ENCODE measurements at places on chromosomes 7 and 10.

DNA sequence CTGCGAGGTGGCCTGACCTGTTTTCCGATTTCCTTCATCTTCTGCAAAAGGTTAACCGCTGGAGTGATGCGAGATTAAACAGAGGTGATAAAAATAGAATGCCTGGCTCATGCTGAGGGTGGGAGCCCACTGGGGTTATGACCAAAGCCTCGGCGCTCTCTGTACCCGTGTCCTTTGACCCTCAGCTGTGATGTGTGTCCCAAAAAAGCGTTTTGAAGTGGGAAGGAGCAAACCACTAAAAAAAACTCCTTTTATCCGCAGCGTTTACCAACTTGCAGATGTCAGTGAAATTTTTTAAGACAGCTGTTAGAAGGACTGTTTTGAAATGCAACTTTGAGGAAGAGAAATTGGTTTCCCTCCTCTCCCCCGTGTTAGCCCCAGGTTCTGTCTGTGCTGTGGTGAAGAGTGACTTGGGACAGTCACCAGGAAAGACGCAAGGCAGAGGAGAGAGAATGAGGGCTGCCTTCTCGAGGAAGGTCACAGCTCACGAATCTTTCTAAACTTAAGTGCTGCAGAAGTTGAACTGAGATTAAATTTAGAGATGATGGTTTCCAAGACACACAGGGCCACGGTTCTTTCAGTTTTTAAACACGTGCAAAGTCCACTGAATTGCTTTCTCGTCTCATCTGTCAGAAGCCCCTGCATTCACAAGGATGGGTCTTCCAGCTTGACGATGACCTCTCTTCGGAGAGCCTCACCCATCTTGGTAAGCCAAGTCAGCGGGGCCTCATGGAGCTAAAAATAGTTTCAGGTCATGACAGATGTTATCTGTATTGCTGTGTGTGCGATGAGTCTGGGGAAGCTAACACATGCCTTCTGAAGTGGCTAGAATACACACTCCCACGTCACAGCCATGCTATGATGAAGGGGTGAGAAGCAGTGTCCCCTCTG, 27.6 kb downstream of the AMZ1 start:
- peak; percentile 54 for DNase-seq

GRCh38 chr7:22802426-22802825, 20.2 kb downstream of the TOMM7 start:
- no peak for DNase-seq

DNA sequence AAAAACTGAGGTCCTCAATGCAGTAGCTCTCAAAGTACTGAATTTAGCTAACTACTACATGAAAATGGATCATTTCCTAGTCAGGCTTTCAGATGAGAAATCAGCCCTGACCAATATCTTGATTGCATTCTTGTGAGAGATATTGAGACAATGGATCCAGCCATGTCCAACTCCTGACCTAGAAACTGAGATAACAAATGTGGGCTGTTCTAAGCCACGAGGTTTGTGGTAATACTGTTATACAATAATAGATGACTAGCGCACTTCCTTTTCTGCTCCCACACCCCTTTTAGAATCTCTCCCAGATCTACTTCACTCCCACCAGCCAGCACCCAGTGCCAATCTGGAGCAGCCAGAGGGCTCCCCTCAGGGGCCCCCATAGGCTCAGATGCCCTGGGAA, 209.3 kb upstream of the KMT2E start:
- no peak for DNase-seq

DNA sequence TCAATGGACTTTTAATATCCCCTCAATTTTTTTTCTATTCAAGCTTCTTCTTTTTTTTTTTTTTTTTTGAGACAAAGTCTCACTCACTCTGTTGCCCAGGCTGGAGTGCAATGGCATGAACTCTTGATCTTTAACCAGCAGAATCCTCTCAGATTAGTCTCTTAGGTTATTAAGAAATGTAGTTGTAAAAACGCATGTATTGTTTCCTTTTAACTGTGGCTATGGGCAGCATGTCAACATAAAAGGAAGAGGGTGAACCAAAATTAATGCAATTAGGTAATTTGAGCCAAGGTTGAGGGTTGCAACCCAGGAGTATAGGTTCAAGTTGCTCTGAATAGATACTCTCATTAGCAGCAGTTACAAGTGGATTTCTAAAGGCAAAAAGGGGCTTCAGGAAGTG, 4.3 kb upstream of the GSTO1 start:
- DNase-seq: no peak

GRCh38 chr10:1526436-1527055, 210.8 kb downstream of the ADARB2 start:
- no peak for DNase-seq

DNA sequence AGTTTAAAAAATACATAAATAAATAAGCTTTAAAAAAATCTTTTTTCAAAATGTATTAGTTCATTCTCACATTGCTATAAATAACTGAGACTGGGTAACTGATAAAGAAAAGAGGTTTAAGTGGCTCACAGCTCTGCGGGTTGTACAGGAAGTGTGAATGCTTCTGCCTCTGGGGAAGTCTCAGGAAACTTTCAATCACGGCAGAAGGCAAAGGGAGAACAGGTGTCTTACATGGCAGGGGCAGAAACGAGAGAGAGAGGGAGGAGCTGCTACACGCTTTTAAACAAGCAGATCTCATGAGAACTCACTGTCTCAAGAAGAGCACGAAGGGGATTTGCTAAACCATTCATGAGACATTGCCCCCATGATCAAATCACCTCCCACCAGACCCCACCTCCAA, 114.6 kb downstream of the DNAJC1 start:
- peak; percentile 40 for DNase-seq

GRCh38 chr10:111093741-111094380, 17.0 kb downstream of the ADRA2A start:
- no peak for DNase-seq

- no peak for DNase-seq
These were observed 110.7 kb downstream of the AKR1D1 start for GRCh38 chr7:138186951-138187351.

DNA sequence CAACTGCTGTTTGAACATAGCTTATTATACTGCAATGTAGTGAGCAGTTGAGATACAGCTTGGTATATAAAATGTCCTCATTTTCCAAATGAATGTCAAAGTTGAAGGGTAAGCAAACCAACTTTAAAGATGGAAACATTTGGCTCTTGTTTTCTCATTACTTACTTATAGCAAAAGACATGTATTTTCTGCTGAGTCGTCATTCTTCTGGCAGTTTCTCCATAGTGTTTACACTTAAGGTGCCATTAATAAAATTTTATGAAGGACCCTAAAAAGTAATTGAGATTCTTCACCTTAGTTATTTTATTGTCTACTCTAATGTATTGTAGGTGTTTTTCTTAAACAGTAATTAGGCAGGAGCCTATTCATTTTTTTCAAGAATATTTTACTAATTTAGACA, 68.6 kb downstream of the INSYN2A start:
- no peak for DNase-seq

DNA sequence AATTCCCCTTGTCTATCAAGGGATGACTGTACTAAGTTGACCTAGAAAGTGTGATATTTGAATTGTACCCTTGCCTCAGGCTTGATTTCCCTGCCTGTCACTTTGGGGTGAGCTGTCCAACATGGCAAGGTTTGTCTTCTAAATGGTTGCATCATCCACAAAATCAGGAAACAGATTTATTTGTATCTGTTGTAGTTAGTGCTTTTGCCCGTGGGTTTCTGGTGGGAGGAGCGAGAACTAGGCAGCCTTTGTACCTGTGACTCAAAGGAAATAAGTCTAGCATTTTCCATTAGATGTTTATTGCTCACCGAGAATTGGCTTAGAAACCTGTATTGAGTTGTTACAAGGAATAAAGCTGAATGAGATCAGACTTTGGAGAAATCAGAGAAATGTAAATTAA, 650.8 kb downstream of the LRMDA start:
- no peak for DNase-seq

DNA sequence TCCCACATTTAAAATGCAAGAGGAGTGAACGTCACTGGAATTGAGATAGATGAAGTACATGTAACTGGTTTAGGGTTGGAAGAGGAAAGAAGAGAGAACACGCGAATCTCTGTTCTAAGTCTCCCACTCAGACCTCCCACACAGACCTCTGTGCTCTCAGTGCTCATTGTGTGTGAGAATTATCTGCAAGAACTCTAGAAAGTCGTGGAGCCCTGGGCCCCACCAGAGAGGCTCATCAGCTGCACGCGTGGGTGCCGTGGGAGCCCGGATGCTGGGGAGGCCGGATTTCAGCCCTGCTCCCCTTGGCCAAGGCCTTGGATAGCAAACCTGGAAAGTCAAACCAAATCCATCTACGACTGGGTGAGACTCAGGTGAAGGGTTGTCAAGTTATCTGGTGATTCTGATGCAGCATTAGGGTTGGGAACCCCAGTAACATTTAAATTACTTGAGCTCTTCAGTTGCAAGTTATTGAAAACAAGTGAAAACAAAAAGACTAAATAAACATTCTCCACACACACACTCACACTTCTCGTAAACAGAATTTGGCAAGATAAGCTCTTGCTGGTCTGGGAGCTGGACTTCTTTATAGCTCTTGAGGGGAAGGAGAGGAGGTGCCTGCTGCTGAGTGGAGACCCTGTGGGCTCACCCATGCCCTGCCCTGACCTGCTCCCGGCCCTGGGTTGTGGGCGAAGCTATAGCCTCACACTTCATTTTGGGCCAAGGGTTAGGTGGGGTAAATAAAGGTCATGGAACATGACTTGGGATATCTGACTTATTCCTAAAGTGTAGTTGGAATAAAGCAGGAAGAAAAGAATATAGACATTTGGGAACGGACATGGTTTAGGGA, 250.3 kb downstream of the ADARB2 start:
- DNase-seq: no peak

DNA sequence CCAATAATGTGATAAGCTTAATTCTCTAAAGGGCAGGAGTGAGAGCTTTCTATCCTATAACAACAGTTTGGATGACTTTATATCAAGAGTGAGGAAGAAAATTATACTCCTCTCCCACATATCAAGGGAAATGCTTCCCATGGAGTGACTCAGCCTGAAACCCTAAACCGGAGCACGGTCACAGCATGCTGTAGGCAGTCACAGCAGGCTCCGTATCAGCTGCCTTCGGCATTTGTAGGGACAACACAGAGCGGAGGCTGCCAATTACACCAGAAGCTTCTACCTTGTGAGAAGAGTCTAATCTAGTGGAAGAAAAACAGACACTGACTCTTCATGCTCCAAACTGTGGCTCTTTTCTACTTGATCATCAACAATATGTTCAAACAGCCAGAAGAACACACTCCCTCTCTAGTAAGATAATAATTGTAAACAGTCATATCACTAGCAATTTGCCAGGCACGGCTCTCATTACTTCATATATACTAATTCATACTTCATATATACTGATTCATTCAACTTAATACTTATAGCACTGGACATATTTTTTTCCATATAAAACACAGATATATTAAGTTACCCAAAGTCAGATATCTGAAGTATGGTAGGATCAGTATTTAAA, 65.9 kb downstream of the DGKB start:
- DNase-seq: no peak

GRCh38 chr10:26464632-26465280, 26.6 kb downstream of the APBB1IP start:
- DNase-seq: no peak

GRCh38 chr10:1938317-1938716, 201.0 kb upstream of the ADARB2 start:
- peak; percentile 68 for DNase-seq

- DNase-seq: no peak
These were observed 198.1 kb upstream of the RNF32 start for GRCh38 chr7:156442516-156442915.

DNA sequence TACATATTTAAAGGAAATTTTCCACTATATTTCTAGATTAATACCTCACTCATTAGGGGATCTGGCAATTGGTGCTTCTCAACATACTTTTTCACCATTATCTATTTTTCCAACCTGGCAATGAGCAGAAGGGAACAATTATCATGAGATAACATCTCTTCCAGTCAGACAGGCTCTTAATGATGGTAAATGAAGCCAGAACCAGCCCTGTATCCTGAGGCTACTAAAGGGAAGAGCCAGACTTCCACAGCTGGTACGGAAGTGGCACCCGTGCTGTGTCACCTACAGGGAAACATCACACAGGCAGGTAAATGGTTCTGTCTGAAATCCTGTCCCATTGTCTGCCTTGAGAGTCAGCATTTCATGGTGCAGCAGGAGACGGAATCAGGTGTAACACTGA, 75.9 kb downstream of the ELMO1 start:
- no peak for DNase-seq

DNA sequence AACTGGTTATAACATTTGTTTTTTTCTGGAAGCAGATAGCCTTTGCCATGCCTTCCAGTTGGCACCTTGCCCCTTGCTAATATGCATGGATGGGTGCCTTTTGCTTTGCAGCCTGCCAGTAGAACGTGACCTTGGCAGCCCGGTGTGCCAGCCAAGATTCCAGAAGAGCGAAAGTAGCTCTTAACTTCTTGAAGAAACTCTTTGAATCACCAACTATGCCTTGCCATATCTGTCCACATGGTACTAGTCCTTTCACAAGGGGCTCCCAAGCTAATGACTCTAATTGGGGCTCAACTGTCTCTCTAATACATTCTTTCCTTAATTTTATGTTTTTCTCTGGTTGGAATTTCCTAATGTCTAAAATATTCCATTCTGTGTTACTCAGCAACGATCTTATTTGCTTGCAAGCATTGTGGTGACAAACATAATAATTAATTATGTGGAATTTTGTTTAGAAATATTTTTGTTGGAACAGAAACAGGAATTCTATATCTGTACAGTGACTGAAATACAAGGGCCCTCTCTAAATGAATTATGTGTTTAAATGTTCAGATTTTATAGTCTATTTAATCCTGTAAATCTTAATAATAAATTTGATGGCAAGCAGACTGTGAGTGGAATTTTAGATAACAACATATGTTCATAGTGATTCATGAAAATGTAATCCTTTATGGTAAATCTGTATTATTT, 45.8 kb downstream of the HDAC9 start:
- no peak for DNase-seq

DNA sequence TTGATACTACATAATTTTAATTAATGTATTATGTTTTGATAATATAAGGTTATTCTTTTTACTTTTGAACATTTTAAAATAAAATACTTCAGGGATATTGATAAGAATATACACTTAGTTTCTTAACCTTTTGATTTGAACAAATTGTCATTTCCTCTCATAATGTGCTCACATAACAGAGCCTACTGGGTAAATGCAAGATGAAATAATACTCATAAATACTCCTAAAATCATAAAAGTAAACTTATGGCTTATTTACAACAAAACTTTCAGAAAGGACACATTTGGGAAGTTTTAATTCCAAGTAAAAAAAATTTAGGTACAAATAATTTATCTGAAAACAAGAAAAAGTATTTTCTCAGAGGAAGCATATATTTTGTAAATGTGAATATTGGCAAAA, 101.6 kb upstream of the ABCB5 start:
- no peak for DNase-seq

- no peak for DNase-seq
These were observed 469.8 kb upstream of the POT1 start for GRCh38 chr7:125399408-125399807.

GRCh38 chr10:78763651-78764395, 304.9 kb upstream of the ZMIZ1 start:
- DNase-seq: no peak
